Activated CD4-positive, CD25-positive, alpha-beta regulatory T cell treated with anti-CD3 and anti-CD28 coated beads, Interleukin-2, amount 50 U/mL, for 16 hours (primary cell): ENCODE measurements at places on chromosomes 3 and 15.

DNA sequence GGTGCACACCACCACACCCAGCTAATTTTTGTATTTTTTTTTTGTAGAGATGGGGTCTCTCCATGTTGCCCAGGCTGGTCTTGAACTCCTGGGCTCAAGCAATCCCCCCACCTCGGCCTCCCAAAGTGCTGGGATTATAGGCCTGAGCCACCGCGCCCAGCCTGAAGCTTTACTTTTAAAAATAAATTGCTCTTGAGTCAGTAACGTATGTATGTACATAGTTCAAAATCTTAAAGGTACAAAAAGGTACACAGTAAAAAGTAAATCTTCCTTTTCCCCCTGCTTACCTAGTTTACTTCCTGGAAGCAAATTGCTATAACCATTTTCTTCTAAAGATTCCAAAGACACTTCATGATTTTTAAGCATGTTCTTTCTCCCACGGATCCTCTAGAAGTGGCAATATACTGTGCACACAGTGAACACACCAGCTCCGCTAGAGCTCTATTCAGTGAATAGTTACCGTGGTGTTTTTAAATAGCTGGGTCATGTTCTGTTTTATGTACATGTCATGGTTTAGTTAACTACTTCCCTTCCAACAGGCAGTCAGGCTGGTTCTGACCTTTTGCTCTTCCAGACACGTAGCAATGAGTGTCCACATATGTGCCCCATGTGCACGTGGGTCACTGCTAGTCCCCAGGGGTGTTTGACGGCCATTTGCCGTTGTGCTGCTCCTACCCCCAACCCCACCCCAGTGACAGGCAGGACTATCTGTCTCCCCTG lies 82.1 kb downstream of the EEFSEC start:
- DNase-seq, result no peak

DNA sequence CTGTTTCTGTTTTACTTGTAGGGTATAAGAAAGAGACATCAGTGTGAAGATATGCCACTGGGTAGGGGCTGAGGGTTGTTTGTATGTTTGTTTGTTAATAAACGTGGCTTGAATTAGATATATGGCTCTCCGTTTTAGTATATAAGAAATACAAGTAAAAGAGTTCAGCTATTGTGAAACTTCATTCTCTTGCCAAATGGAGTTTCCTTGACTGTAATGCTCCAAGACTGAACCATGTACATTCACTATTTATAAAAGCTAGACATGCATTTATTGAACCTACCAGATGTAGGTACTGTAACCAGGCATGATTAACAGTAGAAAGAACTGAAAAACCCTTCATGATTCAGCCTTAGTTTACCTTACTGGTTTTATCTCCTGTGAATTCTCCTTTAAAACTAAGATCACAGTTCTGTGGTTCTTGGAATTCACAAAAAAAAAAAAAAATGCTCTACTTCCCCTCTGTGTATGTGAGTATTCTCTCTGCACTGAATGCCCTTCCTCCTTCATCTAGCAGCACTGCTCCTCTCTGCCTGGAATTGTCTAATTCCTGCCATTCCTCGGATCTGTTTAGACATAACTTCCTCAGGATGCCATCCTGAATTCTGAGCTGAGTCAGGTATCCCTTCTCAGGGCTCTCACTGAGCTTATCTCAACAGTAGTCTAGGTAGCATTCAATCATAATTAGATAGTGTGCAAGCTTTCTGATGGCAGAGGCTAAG lies 504.4 kb downstream of the FHIT start:
- DNase-seq, result no peak

GRCh38 chr3:15280853-15281532 lies 51.4 kb downstream of the SH3BP5 start:
- no peak for DNase-seq

DNA sequence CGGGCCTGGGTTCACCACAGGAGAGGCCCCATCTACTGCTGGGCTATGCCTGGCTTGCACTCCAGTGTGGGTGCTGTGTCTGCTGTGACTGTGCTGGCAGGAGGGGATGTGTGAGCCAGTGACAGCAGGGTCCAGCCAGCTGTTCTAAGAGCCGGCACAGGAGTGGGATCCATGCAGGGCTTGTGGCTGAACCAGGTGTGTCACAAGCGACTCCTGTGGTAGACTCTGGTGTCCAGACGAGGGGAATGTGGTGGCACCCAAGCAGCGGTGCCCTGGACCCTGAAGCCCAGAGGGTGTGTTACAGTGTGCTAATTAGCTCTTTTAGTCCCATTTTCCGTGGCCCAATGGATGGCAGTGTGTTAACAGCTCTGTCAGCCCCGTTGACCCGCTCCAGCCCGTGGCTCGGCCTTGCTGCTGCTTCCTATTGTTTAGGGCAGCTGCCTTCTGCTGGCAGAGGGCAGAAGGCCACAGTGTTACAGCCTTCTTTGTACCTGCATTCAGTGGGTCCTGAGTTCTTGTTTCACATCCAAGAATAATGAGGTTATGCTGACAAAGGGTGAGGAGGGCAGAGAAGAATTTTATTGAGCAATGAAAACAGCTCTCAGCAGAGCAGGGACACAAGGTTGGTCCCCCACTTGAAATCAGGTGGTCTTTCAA lies 78.5 kb upstream of the RNU6-1 start:
- no peak for DNase-seq

- DNase-seq, result no peak
These were observed 292.0 kb downstream of the ZIC1 start for GRCh38 chr3:147701195-147701594.

DNA sequence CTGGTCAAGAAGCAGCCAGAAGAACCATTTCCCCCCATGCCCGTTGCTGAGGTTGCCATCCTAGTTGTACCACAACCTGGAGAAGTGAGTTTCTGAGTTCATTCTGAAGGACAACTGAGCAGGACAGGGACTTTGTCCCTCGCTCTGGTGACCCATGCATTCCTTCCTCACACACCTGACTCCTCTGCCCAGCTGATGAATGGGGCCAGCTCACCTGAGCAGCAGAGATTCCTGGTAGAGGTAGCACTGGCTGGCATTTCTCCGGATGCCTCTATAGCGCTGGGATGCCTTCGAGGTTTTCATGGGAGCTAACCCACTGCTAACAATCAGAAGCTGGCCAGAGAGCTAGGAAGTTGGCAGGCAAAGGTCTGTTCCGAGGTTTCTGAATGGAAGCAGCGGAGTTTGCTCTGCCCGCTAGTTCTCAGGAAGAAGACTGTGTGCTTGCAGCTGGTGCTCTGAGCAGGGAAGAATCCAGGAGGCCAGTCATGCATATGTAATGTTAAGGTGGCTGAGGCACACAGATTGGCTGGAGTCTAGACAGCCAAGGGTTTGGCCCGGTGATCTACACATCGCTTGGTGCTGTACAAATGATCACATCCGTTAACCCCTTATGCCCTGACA lies at the start of gene TMC3:
Gene TMC3 (minus strand): TSS at position 439 of the 621 bp plus-strand sequence. CDS start 136 bp downstream, at position 303.
- no peak for DNase-seq

DNA sequence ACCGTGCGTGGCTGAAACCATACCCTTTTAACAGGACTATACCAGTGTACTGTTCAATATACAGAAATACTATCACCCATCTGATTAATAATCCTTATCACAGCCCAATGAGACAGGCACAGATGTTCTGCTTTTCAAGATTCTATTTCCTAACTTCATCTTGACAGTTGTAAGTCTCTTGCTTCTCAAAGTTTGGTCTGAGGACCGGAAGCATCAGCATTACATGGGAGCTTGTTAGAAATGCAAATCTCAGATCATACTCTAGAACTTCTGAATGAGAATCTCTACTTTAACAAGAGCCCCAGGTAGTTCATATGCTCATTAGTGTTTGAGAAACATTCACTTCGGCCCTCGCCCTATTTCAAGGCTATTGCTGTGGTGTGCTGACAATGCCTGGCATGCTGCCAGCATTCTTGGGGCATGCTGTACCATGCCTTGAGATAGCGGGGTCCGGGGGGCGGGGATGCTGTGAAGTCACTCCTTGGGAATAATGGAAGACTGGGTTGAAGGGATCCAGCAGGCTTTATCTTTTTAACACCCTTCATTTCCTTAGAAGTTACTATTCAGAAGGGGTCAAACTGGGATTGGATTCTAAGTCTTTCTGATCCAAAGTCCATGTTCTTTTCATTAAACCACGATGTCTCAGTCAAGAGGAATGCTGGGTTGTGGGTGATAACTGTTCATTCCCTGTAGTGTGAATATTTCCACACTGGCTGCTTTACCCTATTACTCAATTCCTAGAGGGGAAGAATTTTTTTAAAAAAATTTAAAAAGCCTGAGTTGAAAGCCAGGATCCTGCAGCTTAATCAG lies 194.7 kb downstream of the LPP start:
- DNase-seq, result no peak

DNA sequence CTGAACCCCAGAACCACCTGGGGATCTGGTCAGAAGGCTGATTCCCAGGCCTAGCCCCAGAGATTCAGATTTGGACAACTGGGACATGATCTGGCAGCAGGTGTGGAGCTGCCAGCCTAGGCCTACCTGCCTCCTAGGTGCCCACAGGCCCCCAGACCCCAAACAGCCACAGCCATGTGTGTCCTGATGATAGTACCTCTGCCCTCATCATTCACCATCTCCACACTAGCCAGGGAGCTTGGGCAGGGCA lies 34.7 kb downstream of the HMCES start:
- DNase-seq, result no peak

DNA sequence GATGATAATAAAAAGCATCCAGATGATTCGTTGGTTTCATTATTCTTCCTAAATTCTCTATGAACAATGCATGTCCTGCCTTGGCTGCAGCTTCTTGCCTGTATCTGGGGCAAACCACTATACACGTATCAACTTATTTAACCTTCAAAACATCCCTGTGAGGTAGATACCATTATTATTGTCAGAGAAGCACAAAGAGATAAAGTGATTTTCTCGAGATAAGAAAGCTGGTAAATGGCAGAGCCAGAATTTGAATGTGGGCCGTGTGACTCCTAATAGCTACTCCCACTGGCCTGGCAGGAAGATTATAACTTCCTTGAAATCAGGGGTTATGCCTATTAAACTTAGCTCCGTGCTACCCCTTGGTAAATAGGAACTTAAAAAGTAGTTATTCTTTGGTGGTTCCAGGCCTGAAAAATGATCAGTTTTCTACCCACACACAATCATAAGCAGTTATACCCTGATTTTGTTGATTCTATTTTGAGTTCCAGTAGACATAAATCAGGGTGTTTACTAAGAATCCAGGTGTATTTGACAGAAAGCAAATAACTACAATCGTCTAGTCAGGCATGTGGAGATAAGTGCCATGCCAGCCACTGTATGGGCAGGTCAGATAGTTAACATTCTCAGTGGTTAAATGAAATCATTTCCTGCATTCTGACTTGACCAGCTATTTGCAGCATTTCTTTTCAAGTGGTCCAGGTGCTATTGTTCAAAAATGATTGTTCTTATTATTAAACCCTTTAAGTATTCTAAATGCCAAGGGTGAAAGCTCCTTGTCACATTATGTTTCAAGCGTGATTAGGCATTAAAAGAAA lies 99.2 kb upstream of the LRRN1 start:
- DNase-seq, result no peak

- DNase-seq, result no peak
These were observed 2.1 kb downstream of the RHOV start for GRCh38 chr15:40871749-40872617.

- no peak for DNase-seq
These were observed 22.3 kb downstream of the CSPG5 start for GRCh38 chr3:47556351-47556750.

- DNase-seq, result no peak
These were observed 45.8 kb downstream of the SPSB4 start for GRCh38 chr3:141096981-141097380.

DNA sequence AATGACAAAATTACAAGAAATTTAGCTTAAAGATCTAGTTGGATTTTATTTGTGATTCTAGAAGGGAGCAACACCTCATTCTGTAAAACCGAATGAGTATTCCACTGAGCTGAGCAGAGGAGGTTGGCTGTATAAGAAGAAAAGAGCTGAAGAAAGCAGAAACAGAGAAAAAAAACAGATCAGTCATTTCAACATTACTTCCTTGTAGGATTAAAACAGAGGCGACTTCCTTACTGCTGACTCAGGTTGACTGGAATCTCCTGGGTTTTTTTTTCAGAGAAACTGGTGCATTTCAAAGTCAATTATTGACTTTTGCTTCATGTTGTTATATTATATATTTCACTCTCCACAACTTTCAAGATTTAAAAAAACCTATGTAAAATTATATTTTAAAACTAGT lies 368.1 kb upstream of the UBE2E2 start:
- no peak for DNase-seq

DNA sequence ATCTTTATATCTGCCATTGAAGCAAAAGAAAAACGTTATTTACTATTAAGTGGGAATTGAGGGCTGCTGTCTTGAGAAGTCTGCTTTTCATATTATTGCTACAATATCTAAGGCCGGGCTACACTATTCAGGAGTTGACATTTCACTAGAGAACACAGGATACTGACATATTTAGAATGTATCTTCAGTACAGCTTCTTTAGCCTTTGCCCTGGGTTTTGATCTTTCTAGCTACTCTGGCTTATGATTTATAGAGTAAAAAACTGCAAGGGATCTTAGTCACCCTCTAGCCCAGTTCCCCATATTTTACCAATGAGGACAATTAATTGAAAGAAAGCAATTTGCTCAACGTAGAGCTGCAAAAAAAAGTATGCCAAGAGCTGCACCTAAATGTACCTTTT lies 307.4 kb upstream of the DPPA4 start:
- no peak for DNase-seq

- DNase-seq, result no peak
These were observed 138.8 kb upstream of the HACD2 start for GRCh38 chr3:123723522-123724168.

- DNase-seq, result no peak
These were observed 521.9 kb upstream of the NAALADL2 start for GRCh38 chr3:174337227-174337626.

- DNase-seq, result no peak
These were observed 58.2 kb downstream of the HEG1 start for GRCh38 chr3:124997303-124998246.

DNA sequence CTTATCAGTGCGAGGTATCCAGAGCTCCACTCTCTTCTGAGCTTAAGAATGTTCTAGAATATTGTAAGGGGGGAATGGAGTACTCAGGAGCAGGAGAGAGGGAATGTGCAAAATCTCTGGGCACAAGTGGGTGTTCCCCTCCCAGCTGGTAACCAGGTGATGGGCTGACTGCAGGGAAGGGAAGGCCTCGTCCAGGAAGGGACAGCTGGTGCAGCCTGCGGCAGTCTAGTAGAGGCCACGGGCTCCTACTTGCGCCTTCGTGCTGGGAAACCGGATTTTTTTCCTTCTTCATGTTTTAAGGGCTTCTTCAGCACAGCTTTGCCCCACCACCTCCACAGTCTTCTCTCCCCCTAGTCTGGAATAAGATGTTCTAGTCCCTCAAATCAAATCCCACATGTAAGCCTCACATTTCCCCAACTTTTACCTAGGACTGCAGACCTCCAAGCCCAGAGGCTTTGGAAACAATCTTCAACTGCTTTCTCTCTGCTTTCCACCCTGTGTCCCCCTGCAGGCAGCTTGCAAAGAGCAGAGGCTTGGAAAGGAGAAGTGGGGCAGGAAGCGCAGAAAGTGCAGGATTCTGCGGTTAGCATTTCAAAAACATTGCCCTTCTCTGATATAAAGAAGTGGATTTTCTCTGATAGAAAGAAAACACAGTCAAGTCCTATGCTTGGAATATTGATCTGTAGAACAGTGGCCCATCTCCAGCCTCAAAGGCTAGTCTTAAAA lies 11.9 kb upstream of the CGNL1 start:
- DNase-seq, result no peak

GRCh38 chr3:133371181-133371580 lies 28.7 kb upstream of the BFSP2 start:
- DNase-seq, result no peak
